ENCODE measurements at places on chromosomes 3 and 15.

DNA sequence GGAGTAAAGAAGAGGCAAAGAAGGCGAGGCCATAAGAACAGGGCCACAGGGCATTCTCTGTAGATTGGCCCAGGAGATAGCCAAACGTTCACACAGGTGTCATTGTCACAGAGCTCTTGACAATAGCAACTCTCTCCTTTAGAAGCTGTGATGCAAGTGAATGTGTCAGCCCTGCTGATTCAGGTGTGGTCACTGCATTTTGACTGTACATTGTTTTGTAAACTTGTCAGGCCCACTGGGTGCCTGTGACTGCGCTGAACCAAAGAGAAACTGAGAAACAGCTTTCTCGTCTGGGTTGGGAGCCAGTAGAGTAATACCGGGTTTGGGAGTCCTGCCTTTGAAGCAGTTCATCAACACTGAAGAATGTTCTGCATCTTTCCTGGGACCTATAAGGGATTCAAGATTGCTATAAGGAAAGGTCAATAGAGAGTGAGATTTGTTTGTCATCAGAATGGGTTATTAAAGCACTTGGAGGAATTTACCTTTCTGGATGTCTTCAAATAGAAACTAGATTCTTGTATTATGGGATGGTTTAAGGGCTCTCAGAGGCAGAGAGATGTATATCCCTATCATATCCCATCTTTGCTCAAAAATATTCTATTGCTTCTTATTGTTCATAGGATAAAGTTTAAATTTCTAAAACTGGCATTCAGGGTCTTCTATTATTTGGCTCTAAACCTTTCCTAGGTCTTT lies 45.4 kb downstream of the TMEM45A start:
- DNase-seq: no peak

DNA sequence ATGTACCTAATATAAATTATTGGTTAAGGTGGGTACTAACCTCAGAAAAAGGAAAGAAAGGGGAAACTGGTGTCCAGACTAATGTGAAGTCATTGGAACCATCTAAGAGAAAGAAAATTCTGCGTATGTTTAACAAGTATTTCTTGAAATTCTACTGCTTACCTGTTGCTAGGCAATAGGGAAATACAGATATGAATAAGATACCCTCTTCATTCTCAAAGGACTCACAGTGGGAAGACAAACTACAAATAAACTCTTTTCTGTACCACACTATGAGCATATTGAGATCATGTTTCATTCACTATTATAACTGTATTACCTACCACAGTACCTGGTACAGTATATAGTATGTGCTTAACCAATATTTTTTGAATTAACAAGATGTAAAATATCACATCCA lies 140.5 kb upstream of the MLF1 start:
- DNase-seq: no peak

GRCh38 chr15:101020945-101021344 lies 101.8 kb downstream of the LRRK1 start:
- no peak for DNase-seq

- DNase-seq: no peak
Measured at GRCh38 chr15:69415381-69415780, 1.2 kb downstream of the KIF23 start.

DNA sequence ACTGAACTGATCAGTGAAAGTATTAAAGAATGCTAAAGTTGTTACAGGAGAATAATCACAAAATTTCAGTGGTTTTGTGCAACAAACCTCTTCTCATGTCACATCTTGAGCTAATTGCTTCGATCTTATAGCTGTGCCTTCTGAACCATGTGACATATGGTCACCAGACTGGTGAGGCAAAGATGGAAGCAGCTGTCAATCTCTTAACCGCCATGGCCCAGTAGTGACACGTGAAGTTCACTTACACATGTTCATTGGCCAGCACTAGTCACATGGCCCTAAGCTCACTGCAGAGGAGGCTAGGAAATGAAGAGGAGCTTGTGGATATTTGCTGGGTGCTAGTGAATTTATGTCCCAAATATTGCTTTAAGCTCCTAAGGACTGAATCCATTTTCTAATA lies 32.5 kb downstream of the BOC start:
- no peak for DNase-seq

DNA sequence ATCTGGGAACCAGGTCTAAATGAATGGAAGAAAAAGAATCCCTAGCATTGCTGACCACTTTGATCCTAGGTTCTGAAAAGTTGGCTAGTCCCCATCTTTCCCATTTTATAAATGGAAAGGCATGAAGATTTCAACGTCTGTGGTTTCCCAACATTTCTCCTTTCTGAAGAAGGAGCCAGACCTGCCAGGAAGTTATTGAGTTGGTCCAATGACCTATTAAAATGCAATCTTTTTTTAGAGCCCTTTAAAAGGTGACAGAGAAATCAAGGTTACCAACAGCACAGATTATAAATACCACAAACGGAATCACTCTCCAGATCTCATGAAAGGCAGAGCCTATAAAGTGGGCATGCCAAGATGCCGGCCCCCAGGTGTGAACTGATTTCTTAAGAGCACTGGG lies 505.6 kb upstream of the THBS1 start:
- DNase-seq: no peak

DNA sequence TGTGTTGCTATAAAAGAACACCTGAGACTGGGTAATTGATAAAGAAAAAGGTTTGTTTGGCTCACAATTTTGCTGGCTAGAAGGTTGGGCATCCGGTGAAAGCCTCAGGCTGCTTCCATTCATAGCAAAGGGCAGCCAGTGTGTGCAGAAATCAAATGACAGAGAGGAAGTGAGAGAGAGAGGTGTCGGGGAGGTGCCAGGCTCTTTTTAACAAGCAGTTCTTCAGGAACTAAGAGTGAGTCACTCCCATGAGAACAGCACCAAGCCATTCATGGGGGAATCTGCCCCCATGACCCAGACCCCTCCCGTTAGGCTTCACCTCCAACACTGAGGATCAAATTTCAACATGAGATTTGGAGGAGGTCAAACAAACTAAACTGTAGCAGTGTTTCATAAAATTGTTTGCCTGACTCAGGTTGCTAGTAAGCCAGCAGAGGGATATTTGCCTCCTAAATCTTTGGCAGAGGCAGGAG lies 4.5 kb upstream of the PARP15 start:
- DNase-seq: peak; percentile 17

DNA sequence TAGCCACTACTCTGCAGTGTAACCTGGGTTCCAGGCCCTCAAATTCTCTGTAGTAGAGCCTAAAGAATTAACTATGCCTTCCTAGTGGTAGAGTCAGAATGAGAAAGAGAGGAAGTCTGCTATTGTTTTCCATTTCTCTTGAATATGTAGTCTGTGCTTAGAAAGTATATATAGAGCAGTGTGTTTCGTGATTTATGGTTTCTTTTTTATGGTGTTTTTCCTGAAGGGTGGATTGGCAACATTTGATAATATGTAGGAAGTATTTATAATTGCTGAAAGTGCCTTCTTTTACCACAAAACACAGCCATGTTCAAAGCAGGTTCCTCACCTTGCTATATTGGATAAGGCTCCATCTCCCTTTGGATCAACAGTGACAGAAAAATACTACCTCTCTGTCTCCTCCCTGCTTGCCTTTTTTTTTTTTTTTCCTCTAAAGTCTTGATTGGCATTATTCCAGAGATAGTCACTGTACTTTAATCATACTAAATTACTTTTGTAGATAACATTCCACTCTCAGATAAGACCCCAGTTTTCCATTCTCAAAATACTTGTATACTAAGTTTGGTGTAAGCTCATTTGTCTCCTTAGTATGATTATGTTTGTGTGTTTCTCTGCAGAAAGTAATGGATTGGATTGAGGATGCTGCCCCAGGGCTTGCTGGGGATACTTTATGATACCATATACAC lies 47.8 kb downstream of the IQGAP1 start:
- no peak for DNase-seq

DNA sequence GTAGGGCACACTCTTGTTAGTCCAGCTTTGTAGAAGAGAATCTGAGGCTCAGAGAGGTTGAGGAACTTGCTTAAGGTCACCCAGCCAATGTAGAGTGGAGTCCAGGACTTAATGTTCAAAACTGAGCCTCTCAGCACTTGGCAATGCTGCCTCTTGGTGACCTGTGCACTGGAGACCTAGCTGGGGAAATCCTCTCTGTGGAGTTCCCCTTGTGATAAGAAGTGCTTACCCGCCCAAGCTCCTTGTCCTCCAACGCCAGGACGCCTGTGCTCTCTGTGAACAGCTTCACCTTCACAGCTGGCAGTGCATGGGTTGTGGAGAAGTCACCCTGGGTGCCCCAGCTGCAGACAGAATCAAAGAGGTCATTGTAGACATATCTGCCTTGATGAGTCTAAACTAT lies 219.1 kb upstream of the FEZF2 start:
- no peak for DNase-seq

- DNase-seq: no peak
Measured at GRCh38 chr3:172705170-172705569, 5.7 kb downstream of the NCEH1 start.

DNA sequence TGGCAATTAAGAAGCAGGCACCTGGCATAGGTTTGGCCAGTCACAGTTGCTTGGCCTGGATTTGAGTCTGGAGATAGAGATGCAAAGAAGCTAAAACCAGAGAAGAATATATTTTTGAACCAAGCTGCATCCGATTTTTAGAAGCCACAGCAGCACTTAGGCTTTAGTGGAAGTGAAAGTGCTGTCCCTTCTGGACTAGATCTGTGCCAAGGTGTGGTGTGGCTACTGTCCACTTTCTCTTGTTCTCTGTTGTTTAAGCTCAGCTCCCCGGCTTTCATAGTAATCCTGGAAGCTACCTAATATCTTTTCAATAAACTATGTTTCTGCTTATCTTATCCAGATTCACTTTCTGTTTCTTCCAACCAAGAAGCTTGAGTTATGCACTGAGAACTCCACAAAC lies 183.4 kb upstream of the THRB start:
- no peak for DNase-seq

DNA sequence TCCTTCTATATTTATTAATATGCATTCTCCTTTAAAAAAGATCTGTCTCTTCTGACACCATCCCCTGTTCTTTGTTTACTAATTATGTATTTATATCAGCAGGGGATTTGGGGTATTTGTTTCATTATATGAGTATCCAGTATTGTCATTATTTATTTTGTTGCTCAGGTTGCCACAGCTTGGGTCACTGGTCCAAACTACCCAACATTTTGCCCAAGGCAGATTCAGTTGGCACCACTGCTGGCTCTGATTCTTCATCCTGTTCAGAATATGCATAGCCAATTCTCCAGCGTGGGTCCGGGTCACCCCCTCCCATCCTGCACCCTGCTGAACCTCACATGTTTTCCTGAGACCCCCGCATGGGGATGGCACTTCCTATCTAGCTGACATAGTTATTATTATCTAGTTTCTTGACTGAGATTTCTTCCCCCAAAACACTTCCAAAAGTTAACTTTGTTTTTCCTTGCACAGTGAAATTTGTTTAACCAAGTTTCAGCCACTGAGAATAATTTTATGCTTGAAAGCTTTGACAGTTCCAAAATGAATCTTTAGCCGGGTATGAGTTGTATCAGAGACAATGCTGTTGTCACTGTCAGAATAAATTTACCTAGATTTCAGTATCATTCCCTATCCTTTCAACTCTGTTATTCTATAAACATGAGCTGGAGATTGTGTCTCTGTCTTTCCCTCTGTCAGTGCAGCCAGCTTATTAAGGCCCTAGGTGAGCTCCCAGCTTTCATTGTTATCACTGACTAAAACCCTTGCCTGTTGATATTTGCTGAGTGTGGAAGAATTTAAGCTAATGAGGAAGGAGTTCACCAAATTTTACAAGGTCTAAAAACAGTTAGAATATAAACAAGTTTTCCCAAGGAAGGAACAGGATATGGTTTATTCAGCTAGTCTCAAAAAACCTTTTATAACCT lies 70.3 kb downstream of the TGFBR2 start:
- DNase-seq: no peak

- DNase-seq: no peak
Measured at GRCh38 chr3:161333696-161334095, 37.6 kb downstream of the SPTSSB start.

GRCh38 chr15:39181940-39182339 lies 398.9 kb upstream of the THBS1 start:
- no peak for DNase-seq

DNA sequence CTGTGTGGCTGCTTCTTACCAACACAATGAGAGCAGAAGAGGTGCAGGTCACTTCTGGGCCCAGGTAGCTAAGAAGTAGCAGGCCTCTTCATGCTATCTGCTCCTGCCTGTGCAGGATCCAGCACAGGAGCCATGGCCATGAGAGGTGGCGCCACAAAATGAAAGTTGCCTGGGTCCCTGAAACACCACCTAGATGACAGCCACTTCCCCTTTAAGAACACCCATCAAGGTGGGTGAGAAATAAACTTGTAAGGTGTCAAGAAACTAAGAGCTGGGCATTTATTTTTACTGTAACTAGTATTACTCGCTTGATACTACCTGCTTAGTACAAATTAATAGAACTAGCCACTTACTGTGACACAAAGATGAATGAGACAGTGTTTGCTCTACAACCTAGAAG lies 484.6 kb upstream of the TBL1XR1 start:
- no peak for DNase-seq

GRCh38 chr15:52161406-52161966 lies 29.7 kb downstream of the GNB5 start:
- DNase-seq: no peak

DNA sequence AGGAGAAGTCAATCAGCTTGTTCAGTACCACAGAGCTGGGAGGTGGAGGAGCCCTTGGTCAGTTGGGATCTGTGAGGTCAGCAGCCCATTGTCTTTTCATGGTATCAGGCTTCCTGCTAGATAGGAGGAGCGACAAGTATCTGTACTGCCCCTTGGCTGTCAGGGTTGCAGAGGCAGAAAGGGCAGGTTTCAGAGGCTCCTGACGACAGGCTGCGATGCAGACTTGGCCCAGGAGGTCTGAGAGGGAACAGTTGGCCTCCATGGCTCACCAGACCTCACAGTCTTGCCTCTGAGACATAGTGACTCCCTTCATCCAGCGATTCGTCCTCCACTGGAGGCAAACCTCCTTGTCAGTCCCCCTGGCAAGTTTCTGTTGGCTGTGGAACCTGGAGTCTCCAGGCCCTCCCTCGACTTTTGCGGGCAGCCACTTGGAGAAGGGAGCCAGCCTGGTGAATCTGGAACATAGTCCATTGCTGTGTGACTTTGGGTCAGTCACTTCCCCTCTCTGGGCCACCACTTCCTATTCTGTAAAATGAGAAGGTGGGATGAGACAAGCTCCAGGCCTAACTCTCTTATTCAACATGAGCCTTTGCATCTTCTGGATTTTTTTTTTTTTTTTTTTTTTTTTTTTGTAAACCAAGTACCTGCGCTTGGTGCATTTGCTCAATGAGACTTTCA lies 177.9 kb upstream of the TLE3 start:
- no peak for DNase-seq

DNA sequence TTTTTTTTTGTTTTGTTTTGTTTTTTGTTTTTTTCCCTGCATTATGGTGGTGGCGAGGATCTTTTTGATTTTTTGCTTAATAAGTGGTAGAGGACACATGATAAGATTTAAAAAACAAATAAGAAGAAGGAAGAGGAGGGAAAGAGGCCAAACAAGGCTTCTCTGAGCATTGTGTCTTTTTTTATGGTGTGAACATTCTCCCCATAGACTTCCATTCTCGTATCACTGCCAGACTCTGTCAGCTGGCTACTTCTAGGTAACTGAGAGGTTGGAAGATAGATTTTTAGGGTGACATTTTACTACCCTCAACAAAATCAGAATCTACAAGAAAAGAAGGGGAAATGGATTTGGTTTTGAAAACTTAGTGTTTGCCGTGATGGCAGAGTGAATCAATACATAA lies 3.8 kb downstream of the NLGN1 start:
- DNase-seq: no peak

Measured in stimulated activated CD8-positive, alpha-beta memory T cell treated with anti-CD3 and anti-CD28 coated beads, Interleukin-4, amount 100 ng/mL, for 1 hour (primary cell).